ENCODE measurements at places on chromosomes 13 and 19.

- no peak for DNase-seq
Measured at GRCh38 chr13:42123600-42123999, 75.2 kb downstream of the DGKH start.

DNA sequence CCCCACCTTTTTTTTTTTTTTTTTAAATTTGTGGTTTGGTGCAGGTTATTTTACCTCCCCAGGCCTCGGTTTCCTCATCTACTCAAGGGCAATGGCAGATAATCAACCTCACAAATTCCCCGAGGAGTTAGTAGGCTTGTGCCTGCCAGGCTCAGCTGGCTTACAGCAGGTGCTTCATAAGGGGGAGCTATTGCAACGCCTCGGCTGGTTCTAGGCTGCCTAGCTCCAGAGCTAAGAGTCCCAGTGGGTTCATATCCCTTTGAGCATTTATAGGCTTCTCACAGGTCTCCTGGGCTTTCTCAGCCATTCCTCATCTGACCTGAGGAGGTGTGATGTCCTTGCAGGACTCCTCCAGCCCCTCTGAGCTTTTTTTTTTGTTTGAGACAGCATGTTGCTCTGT, 10.6 kb downstream of the BCKDHA start:
- DNase-seq = no peak

DNA sequence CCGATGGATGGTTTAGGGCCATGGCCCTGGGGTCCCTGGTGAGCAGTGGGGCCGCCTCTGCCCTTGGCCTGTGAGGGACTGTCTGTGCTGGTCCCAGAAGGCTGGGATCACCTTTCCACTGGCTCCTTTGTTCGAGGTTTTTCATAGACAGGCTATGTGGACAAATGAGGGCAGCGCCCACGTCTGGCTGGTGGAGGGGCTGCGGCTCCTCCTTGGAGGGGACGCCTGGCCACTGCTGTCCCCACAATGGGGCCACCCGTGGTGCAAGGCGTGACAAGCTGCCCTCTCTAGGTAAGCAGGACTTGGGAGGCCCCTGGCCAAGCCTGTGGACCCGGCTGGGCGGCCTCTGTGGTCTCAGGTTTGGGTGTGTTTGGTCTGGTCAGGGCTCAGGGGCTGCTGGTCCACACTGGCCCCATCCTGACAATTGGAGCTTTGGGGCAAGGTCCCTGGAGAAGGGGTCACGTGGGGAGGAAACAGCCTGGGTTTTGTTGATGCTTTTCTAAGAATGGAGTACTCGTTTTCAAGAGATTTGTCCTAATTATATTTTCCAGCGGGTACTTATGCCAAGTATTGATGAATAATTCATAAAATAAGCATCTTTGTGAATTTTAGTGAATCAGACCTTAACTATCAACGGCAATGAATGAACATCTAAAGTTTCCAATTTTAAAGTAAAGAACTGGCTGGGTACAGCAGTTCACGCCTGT, 33.3 kb downstream of the MCF2L start:
- no peak for DNase-seq

GRCh38 chr13:48580896-48581295, 48.0 kb upstream of the RCBTB2 start:
- no peak for DNase-seq

DNA sequence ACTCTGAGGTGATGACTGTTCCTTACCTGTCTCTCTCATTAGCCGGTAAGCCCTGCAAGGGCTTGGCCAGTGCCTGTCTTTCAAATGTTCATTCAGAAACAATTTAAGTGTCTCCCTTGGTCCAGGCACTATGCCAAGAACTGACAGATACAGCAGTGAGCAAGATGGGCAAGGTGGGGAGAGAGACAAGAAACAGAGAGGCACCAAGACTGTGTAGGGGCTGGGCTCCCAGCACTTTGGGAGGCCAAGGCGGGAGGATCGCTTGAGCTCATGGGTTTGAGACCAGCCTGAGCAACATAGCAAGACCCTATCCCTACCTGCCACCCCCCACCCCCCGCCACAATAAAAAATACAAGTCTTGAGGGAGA, 1.3 kb upstream of the CCNE1 start:
- no peak for DNase-seq

- no peak for DNase-seq
Measured at GRCh38 chr13:112657850-112658445, 31.9 kb upstream of the ATP11A start.

Measured in T1000 (cell line).